Activated T-helper 1 cell treated with anti-CD3 and anti-CD28 coated beads, Interleukin-12 subunit alpha, Interleukin-12 subunit beta, Interleukin-2, Interleukin-4 antibody, amounts not matched to agents 30 ng/mL and 10 ng/mL and 1 ng/mL, durations not matched to agents 14 hours and 24 hours and 36 hours (primary cell): ENCODE measurements at places on chromosomes 2 and 18.

GRCh38 chr18:44041553-44041952 is 639.1 kb upstream of the SETBP1 start:
- DNase-seq = no peak

DNA sequence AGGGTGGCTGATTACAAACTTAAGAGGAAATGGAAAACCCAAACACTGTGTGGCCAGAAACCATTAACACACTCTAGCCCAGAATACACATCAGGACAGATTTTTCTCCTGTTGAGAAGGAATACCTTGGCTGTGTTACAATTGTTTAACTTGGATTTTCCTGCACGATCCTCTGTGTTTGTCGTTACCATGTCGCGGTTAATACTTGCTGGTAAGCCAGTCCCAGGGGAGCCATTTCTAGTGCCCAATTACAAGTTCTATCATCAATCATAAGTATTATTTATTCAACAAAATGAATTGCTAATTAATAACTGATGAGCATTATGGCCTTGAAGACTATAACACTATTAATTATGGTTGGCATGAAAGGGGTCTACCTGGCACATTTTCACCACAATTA is 146.8 kb downstream of the LNPK start:
- no peak for DNase-seq

GRCh38 chr2:170694316-170694715 is 20.8 kb upstream of the SP5 start:
- DNase-seq = no peak

DNA sequence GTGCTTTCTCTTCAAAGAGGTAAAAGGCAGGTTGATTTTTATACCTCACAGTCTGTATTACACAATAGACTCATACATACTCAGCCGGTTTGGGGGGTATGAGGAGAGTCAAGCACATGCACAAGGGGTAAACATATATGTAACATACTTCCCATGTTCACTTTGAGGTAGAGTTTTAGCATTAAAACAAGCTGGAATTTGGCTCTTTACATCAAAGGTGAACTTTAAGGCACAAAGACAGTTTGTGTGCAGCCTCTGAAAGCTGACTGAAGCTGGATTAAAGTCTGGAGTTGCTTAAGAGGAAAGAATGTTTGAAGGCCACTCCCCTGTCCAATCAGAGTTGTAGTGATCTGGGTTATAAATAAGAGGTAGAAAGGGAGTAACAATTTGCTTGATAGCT is 282.0 kb downstream of the DPP10 start:
- no peak for DNase-seq

GRCh38 chr2:52698408-52698807 is 1069.2 kb upstream of the CHAC2 start:
- DNase-seq = no peak

DNA sequence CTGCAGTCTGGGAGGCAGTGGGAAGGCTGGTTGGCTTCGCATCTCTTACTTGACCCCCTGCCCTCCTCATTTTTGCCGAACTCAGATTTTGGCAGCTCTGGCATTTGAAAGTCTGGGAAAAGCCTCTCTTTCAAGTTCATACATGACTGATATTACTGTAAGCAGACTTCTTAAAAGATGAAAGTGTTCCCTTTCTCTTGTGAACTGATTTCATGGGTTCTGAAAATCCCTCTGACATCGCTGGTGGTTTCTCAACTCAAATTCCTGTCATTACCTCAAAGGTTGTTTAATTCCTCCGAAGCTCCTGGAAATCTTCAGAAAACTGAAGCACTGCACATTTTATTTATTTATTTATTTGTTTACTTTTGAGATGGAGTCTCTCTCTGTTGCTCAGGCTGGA is 16.9 kb upstream of the SLC38A11 start:
- DNase-seq = no peak

- DNase-seq = no peak
These were observed 112.0 kb downstream of the CYP26B1 start for GRCh38 chr2:72035518-72036172.
